ENCODE measurements at places on chromosomes 16 and 17. TPM values are rescaled to one million over a fixed set of nuclear protein-coding genes. Genes with fewer than 3 reads are reported as not detected.
A peak's percentile ranks its signal among the peaks of the same experiment; 100 is the strongest.

DNA sequence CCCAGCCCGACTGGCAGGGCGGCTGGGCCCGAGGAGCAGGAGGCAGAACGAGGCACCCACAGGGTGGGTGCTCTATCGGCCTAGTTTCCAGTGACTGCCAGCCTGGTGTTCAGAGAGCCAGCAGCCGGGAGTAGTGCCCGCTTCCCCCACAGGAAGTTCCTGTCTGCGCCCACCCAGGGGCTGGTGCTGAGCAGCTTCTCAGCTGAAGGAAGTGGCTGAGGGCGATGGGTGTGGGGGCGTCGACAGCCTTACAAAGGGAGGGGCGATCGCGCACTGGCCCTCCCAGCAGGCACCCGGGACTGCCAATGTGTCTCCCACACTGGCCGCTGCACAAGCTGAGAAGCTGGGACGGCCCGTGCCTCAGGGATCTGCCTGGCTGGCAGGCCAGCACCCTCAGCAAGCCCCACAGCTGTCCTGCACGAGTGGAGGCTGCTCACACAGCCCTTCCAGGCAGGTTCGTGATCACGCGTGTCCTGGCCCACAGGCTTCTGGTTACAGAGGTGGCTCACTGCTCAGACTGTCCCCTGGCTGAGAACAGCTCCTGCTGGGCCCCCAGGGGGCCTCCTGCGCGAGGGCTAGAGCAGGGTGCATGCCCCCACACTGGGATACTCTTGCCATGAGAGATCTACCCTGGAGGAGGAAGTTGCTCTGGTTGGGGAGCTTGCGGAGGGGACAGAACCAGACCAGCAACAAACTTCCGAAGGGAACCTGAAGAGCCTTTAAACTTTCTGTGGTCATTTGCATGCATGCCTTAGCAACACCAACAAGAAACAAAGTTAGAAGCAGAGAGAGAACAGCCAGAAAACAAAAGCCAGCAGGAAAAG lies 2.5 kb downstream of the RNF166 start:
- H3K4me3 ChIP-seq, result peak overlapping the region; percentile 88
- H3K4me1 ChIP-seq, result peaks cover 55% of the 10 kb centered on the region
- DNase-seq, result no peak
- peak overlapping the region; percentile 98 for H3K27ac ChIP-seq
- H3K36me3 ChIP-seq, result peaks cover 22% of the 10 kb centered on the region

The MT1H gene
- total RNA-seq, result not detected

- no peaks in the 10 kb centered on the region for H3K4me1 ChIP-seq
- H3K27me3 ChIP-seq, result no peaks in the 10 kb centered on the region
- H3K36me3 ChIP-seq, result no peaks in the 10 kb centered on the region
- no peak overlapping the region for H3K27ac ChIP-seq
- H3K4me3 ChIP-seq, result no peak overlapping the region
These were observed 109.0 kb downstream of the SYCE1L start for GRCh38 chr16:77308163-77308561.

- no peaks in the 10 kb centered on the region for H3K4me1 ChIP-seq
- no peak overlapping the region for H3K4me3 ChIP-seq
- no peaks in the 10 kb centered on the region for H3K36me3 ChIP-seq
- peaks cover 2% of the 10 kb centered on the region for H3K27me3 ChIP-seq
- H3K27ac ChIP-seq, result no peak overlapping the region
These were observed 474.3 kb upstream of the TOM1L1 start for GRCh38 chr17:54426296-54426886.

GRCh38 chr17:38705803-38706504 lies 881 bp downstream of the MLLT6 start:
- H3K4me3 ChIP-seq, result peak overlapping the region; percentile 92
- peaks cover 22% of the 10 kb centered on the region for H3K36me3 ChIP-seq
- peaks cover 38% of the 10 kb centered on the region for H3K4me1 ChIP-seq
- H3K27ac ChIP-seq, result peak overlapping the region; percentile 61
- H3K27me3 ChIP-seq, result peaks cover 27% of the 10 kb centered on the region

- H3K4me3 ChIP-seq, result no peak overlapping the region
- H3K36me3 ChIP-seq, result no peaks in the 10 kb centered on the region
- DNase-seq, result no peak
- H3K4me1 ChIP-seq, result peaks cover 12% of the 10 kb centered on the region
- peaks cover 12% of the 10 kb centered on the region for H3K27me3 ChIP-seq
- H3K27ac ChIP-seq, result no peak overlapping the region
These were observed 193.7 kb downstream of the C16orf95 start for GRCh38 chr16:87123356-87124001.

DNA sequence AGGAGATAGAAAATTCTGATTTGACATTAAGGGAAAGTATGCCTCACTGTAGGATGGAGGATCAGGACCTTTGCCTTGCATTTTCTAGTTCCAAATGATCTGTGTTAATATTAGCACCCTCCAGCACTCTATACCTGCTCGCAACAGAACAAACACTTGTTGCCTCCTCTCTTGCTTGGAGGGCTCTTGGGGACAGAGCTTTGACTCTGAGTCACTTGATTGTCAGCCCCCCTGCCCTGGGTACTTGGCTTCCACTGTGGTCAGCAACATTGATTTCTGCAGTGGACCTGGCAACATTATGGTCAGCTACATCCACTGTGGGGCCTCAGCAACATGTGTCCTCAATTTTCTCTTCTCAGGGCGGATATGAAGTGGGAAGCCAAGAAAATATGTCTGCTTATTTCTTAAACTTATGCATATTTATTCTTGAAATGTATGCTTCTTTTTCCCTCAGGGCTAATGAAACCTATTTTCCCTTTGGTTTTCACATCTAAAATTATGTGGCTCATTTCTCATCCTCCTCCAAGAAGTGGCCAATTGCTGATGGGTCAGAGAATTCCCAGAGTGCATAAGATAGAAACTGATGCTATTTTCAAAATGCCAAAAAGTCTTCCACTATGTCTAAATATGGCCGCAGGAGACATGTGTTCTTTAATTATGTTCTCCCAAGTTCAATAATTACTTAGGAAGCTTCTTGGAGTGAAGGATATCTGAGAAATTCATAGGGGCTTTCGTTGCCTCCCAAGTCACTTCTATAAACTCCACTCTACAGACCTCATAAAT lies 94.6 kb upstream of the SMIM36 start:
- no peaks in the 10 kb centered on the region for H3K36me3 ChIP-seq
- peaks cover 2% of the 10 kb centered on the region for H3K27me3 ChIP-seq
- peaks cover 8% of the 10 kb centered on the region for H3K4me1 ChIP-seq
- H3K4me3 ChIP-seq, result no peak overlapping the region
- no peak for DNase-seq
- H3K27ac ChIP-seq, result no peak overlapping the region

- H3K4me1 ChIP-seq, result no peaks in the 10 kb centered on the region
- H3K4me3 ChIP-seq, result no peak overlapping the region
- DNase-seq, result no peak
- no peak overlapping the region for H3K27ac ChIP-seq
- H3K27me3 ChIP-seq, result peaks cover 5% of the 10 kb centered on the region
These were observed 54.7 kb downstream of the CACNG5 start for GRCh38 chr17:66889480-66890230.

- peaks cover 9% of the 10 kb centered on the region for H3K4me1 ChIP-seq
- no peaks in the 10 kb centered on the region for H3K36me3 ChIP-seq
- no peak overlapping the region for H3K27ac ChIP-seq
- no peak for DNase-seq
- H3K27me3 ChIP-seq, result peaks cover 3% of the 10 kb centered on the region
- H3K4me3 ChIP-seq, result no peak overlapping the region
These were observed 7.3 kb downstream of the ABCA3 start for GRCh38 chr16:2333231-2333630.

GRCh38 chr16:68360956-68361355 lies 50.1 kb downstream of the PRMT7 start:
- H3K4me1 ChIP-seq, result peaks cover 10% of the 10 kb centered on the region
- DNase-seq, result no peak
- peaks cover 9% of the 10 kb centered on the region for H3K27me3 ChIP-seq
- no peak overlapping the region for H3K27ac ChIP-seq
- H3K4me3 ChIP-seq, result no peak overlapping the region

The NUP85 gene
- total RNA-seq, result 83.9 TPM
